Activated B cell treated with CpG ODN at 0.5 μM for 24 hours (primary cell): ENCODE measurements at places on chromosomes 1 and 21.

GRCh38 chr1:59360729-59361128, 63.8 kb downstream of the FGGY start:
- DNase-seq, result no peak
- H3K36me3 ChIP-seq, result peaks cover 13% of the 10 kb centered on the region
- H3K4me1 ChIP-seq, result no peaks in the 10 kb centered on the region
- no peaks in the 10 kb centered on the region for H3K27me3 ChIP-seq
- H3K27ac ChIP-seq, result no peak overlapping the region

DNA sequence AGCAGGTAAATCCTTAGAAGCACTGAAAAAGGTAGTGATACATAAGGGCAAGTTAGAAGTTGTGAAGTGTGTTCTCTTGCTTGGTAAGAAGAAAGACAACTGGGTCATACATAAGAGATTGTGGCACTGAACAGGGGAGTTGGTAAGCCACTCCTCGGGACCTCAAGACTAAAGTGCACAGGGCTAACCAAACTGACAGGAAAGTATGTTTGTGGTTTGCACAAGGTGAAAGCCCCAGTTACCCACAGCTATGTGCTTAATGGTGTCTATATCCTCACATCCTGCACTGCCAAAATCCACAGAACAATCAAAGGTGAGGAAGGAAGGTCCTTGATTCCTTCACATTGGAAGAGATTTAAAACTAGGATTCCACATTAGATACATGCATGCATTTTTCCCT, 276.5 kb downstream of the DNM3 start:
- no peaks in the 10 kb centered on the region for H3K36me3 ChIP-seq
- no peak for DNase-seq
- H3K4me1 ChIP-seq, result peaks cover 24% of the 10 kb centered on the region
- no peaks in the 10 kb centered on the region for H3K27me3 ChIP-seq

- no peaks in the 10 kb centered on the region for H3K27me3 ChIP-seq
- no peak overlapping the region for H3K4me3 ChIP-seq
- no peaks in the 10 kb centered on the region for H3K36me3 ChIP-seq
- no peak for DNase-seq
- H3K4me1 ChIP-seq, result no peaks in the 10 kb centered on the region
Observed at GRCh38 chr1:186849826-186850225, 21.1 kb downstream of the PLA2G4A start.

GRCh38 chr1:244968881-244969280, 104.5 kb upstream of the HNRNPU start:
- H3K36me3 ChIP-seq, result peaks cover 13% of the 10 kb centered on the region
- peaks cover 21% of the 10 kb centered on the region for H3K4me1 ChIP-seq
- DNase-seq, result no peak
- H3K4me3 ChIP-seq, result no peak overlapping the region
- H3K27me3 ChIP-seq, result no peaks in the 10 kb centered on the region
- H3K27ac ChIP-seq, result peak overlapping the region; percentile 53

DNA sequence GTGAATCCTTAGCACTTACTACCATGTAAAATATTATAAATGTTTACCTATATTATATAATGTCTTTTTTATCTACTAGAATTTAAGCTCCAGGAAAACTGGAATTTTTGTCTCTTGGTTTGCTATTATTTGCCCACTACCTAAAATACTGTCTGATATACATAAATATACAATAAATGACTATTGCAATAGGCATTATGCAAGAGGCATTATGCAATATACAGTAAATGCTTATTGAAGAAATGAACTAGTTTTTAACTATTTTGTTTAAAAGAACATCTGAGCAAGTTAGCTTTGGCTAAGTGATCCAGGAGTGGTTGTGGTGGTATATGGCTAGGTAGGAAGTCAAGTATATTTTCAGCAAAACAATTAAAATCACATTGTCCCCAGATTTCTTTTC, 640.2 kb upstream of the PKN2 start:
- no peak overlapping the region for H3K4me3 ChIP-seq
- no peak overlapping the region for H3K27ac ChIP-seq
- no peaks in the 10 kb centered on the region for H3K36me3 ChIP-seq
- H3K27me3 ChIP-seq, result peaks cover 3% of the 10 kb centered on the region

GRCh38 chr1:204213668-204214662, at the start of gene GOLT1A:
Gene GOLT1A (minus strand): TSS chr1:204213988. CDS start chr1:204213906, 82 bp downstream.
- peak; percentile 34 for DNase-seq
- H3K36me3 ChIP-seq, result no peaks in the 10 kb centered on the region
- H3K27me3 ChIP-seq, result peaks cover 5% of the 10 kb centered on the region
- peak within 1 kb of the TSS; percentile 52 for H3K4me3 ChIP-seq
- H3K4me1 ChIP-seq, result peaks cover 11% of the 10 kb centered on the region

- no peak for DNase-seq
- no peak overlapping the region for H3K27ac ChIP-seq
- H3K27me3 ChIP-seq, result peaks cover 14% of the 10 kb centered on the region
- no peaks in the 10 kb centered on the region for H3K36me3 ChIP-seq
- no peak overlapping the region for H3K4me3 ChIP-seq
Observed at GRCh38 chr1:48214820-48215219, 7.7 kb upstream of the SLC5A9 start.

- DNase-seq, result no peak
- no peak overlapping the region for H3K4me3 ChIP-seq
- no peak overlapping the region for H3K27ac ChIP-seq
- H3K36me3 ChIP-seq, result peaks cover 57% of the 10 kb centered on the region
- no peaks in the 10 kb centered on the region for H3K27me3 ChIP-seq
- H3K4me1 ChIP-seq, result no peaks in the 10 kb centered on the region
Observed at GRCh38 chr1:235782601-235783000, 84.1 kb downstream of the LYST start.

DNA sequence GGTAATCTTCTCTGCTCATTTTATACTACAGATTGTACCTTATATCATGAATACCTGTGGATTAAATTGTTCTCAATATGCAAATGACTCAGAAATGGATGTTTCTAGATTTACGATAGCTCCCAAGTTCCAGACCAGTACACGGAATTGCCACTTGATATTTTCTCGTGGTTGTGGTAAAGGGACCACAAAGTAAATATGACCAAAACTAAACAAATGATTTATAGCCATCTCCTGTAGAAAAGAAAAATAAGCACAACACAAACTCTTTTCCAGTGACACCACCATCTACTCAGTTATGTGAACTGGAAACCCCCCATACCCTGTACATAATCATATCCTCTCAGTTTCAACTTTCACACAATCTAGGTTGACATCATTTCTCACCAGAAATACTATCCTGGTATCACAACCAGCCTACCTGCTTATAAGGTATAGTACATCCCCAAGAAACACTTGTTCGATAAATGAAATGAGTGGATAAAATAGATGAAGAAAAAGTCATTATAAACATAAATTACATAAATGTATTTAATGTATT, 172.3 kb downstream of the ADGRL4 start:
- H3K27ac ChIP-seq, result no peak overlapping the region
- no peaks in the 10 kb centered on the region for H3K27me3 ChIP-seq
- DNase-seq, result no peak
- H3K4me1 ChIP-seq, result no peaks in the 10 kb centered on the region
- H3K4me3 ChIP-seq, result no peak overlapping the region

DNA sequence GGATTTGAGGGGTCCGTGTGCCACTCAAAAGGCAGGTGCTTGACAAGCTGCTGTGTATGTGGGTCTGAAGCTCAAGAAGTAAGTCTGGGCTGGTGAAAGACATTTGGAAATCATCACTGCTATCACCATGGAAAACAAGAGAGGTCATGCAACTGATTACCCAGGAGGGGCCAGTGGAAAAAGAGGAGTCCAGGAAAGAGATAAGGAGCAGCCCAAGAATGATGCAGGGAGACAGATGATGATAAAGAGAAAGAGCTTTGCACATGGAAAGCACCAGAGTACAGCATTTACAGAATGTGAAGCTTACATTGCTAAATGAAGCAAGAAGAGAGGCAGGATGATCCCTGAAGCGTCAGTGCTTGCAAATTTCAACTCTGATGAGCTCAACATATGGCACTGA, 203.2 kb downstream of the SETD4 start:
- no peak overlapping the region for H3K4me3 ChIP-seq
- H3K27ac ChIP-seq, result no peak overlapping the region
- H3K4me1 ChIP-seq, result no peaks in the 10 kb centered on the region
- no peaks in the 10 kb centered on the region for H3K36me3 ChIP-seq

- H3K36me3 ChIP-seq, result no peaks in the 10 kb centered on the region
- no peak for DNase-seq
- no peaks in the 10 kb centered on the region for H3K4me1 ChIP-seq
- H3K27ac ChIP-seq, result no peak overlapping the region
- no peaks in the 10 kb centered on the region for H3K27me3 ChIP-seq
Observed at GRCh38 chr1:187396226-187396625, 567.5 kb downstream of the PLA2G4A start.

DNA sequence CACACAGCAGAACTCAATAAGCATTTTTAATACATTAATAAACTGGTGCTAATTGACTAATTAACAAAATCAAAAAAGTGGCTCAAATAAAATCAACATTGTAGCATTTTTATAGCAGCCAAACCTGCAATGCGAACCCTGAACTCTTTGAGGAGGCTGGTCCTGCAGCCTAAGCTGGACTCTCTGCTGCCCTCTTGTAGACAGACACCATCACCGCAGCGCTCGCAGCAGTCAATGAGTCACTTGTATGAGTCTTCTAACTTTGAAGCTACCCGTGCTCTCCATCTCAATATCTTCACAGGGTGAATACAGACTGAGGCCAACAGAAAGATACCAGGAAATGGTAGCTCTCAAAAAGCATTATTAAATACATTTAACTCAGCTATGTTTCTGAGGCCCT, 9.7 kb upstream of the KRTAP7-1 start:
- no peaks in the 10 kb centered on the region for H3K36me3 ChIP-seq
- DNase-seq, result no peak
- no peak overlapping the region for H3K27ac ChIP-seq
- H3K27me3 ChIP-seq, result no peaks in the 10 kb centered on the region
- H3K4me3 ChIP-seq, result no peak overlapping the region
- no peaks in the 10 kb centered on the region for H3K4me1 ChIP-seq

DNA sequence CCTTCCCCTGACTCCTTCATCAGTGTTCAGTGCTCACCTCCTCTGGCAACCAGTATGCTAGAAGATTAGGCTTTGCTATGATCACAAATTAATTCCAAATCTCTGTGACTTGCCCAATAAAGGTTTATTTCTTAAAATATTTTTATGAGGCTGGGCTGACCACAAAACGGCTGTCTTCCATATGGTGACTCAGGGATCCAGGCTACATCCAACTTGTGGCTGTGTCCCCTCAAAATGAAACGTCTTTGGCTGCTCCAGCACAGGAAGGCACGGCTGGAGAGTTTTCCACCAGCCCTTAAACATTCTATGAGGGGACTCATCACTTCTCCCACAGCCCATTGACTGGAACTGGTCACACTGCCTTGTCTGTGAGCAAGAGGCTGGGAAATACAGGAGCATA, 131.5 kb downstream of the HUNK start:
- no peak for DNase-seq
- peaks cover 4% of the 10 kb centered on the region for H3K27me3 ChIP-seq
- H3K4me3 ChIP-seq, result no peak overlapping the region
- no peaks in the 10 kb centered on the region for H3K36me3 ChIP-seq
- no peaks in the 10 kb centered on the region for H3K4me1 ChIP-seq

GRCh38 chr21:38996355-38996754, 186.9 kb downstream of the PSMG1 start:
- DNase-seq, result no peak
- no peak overlapping the region for H3K4me3 ChIP-seq
- no peaks in the 10 kb centered on the region for H3K36me3 ChIP-seq
- peaks cover 42% of the 10 kb centered on the region for H3K27me3 ChIP-seq
- no peak overlapping the region for H3K27ac ChIP-seq

- H3K27me3 ChIP-seq, result peaks cover 20% of the 10 kb centered on the region
- H3K36me3 ChIP-seq, result no peaks in the 10 kb centered on the region
- no peak overlapping the region for H3K27ac ChIP-seq
- DNase-seq, result no peak
- no peak overlapping the region for H3K4me3 ChIP-seq
Observed at GRCh38 chr1:52007215-52008002, 16.9 kb upstream of the RAB3B start.

DNA sequence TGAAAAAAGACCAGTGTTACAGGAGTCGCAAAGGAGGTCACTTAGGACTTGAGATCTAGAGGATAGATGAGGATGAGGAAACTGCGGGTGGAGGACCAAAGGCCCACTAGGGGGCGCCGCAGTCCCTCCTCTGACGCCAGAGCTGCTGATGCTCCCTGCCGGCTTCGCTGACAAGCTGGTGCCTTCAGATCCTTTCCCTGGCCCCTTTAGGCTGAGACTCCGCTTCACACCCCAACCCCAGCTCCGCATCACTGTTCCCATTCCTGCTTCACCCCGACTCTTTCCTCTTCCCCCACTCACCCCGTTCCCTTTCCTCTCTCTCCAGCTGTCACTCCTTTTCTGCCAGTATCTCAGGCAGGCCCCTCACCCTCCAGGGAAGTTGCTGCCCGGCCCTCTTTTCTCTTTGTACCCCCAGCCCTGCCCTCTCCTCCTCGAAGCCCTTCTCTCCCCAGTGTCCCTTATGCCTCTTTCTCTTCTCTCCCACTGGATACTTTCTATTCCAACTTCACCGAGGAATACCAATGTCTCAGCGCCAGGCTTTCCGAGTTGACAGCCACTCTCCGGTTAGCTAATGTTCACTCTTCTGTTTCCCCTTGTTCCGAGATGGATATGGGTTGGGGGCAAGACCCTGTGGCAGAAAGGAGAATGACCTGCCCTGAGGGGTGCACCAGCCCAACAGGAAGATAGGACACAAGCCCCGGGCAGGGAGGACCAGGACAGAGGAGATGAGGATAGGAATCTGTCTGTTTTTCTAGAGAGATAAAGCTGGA, 4.5 kb downstream of the KCNJ9 start:
- H3K27me3 ChIP-seq, result peaks cover 16% of the 10 kb centered on the region
- H3K4me3 ChIP-seq, result no peak overlapping the region
- H3K27ac ChIP-seq, result no peak overlapping the region
- DNase-seq, result peak; percentile 60

DNA sequence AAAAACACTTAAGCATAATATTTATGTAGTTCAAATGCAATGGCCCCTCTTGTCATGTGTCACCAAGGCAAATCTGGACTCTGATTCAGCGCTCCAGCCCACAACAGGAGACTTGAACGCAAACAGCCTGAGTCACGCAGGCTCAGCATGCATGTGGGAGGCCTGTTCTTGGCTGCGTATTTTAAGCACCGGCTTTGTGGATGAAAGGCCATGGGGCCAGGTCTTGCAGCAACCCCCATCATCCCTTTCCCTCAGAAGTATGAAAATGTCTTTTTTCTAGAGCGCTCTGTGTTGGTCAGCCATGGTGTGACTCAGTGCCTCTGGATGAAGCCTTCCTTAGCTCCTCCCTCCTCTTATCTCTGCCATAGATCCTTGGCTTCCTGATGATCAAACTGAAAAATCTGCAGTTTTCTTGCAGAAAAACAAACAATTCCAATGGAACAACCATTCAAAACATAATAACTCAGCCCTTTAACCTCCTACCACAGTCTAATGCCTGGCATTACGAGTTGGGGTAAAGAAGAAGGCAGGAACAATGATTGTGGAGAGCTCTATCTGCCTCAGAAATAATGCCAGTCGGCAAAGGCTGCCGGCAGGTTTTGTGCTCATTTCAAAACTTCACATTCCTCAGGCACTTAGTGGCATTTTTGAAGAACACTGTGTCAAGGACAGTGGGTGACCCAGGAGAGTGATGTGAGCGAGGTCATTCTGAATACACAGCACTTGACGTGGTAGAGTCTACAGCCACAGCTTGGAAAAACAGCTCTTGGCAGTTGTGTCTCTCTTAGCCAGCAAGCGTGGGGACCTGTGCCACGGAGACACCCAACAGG, 167.5 kb downstream of the CLIC6 start:
- no peak overlapping the region for H3K4me3 ChIP-seq
- peaks cover 75% of the 10 kb centered on the region for H3K36me3 ChIP-seq
- no peaks in the 10 kb centered on the region for H3K27me3 ChIP-seq
- peaks cover 10% of the 10 kb centered on the region for H3K4me1 ChIP-seq
- H3K27ac ChIP-seq, result no peak overlapping the region

GRCh38 chr1:202150602-202151001, 6.1 kb upstream of the ARL8A start:
- H3K4me1 ChIP-seq, result peaks cover 22% of the 10 kb centered on the region
- no peak for DNase-seq
- H3K27me3 ChIP-seq, result no peaks in the 10 kb centered on the region
- no peak overlapping the region for H3K27ac ChIP-seq
